ENCODE measurements at places on chromosomes 3 and 15.

DNA sequence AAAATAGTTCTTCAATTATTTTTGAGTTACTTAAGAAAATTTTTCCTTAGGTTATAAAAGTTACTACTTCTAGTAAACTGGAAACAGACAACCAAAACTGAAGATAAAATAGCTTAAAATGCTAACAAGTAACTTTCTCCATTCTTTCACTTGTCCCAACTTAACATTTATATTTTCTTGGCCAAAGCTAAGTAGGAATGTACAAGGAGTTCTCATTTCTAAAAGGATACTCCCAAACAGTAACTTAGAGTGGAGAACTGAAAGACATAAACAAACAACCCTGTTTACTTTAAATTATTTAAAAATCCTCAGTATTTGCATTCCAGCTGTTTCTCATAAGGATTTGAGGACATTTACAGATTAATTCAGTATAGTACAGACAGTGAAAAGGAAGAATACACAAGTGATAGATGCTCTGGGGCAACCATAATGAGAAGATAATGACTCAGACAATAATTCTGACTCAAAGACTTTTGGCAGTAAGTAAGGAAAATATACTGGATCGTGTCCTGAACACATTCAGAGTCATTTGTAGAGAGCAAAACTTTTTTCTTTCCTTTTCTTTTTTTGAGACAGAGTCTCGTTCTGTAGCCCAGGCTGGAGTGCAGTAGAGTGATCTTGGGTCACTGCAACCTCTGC is 29.2 kb upstream of the ANXA2 start:
- no peak for DNase-seq

GRCh38 chr3:183161552-183162336 is 790 bp downstream of the LAMP3 start:
- DNase-seq: no peak

GRCh38 chr3:53255423-53255774 is 423 bp downstream of the TKT start:
- DNase-seq: no peak

- DNase-seq: no peak
These were observed 90.3 kb upstream of the MEX3B start for GRCh38 chr15:82136120-82136519.

DNA sequence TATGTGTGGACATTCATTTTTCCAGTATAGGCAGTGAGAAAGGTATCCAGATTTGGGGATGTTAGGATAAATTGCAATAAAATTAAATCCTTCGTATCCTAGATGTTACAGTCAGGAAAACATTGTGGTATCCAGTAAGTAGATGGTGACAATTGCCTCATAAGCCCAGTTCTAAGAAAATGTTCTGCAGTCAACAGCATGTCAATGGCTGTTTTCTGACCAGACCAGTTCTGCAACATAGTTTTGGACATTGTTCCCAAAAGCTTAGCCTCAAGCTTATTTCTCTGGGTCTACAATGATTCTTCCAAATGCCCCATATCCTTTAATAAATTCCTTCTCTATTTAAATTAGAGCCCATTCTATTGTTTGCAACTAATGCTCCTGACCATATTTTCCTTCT is 480.7 kb downstream of the FHIT start:
- no peak for DNase-seq

DNA sequence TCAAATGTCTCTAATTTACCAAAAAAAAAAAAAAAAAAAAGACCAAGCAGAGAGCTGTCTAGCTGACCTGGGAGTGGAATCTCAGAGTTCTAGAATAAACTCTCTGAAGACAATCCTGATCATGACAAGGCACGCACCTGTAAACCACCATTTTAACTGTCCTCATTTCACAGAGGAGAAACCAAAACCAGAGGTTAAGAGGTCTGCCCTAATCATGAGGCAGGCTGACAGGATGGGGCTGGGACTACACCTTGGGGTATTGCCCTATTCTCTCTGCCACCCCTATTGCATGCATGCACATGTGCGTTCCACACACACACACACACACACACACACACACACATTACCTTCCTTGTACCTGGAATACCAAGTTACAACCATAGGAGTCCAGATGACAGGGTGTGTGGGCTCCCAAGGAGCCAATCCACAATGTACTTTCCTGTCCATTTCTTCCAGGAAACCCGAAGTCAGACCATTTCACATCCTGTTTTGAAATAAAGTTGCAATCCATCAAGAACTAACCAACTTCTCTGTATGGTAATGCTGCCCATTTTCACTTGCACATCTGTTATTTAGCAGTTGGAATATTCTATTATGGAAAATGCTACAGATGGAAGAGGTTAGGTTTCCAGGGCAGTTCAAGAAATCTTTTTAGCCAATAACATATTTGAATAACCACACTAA is 34.6 kb downstream of the HSPBAP1 start:
- no peak for DNase-seq

GRCh38 chr3:129121016-129121791 is 400 bp downstream of the RAB43 start:
- no peak for DNase-seq
